Tongue (tissue), 3 donors: ENCODE measurements at places on chromosomes 4 and X. TPM values are rescaled to one million over a fixed set of nuclear protein-coding genes. Genes with fewer than 3 reads are reported as not detected.
A peak's percentile ranks its signal among the peaks of the same experiment; 100 is the strongest.

DNA sequence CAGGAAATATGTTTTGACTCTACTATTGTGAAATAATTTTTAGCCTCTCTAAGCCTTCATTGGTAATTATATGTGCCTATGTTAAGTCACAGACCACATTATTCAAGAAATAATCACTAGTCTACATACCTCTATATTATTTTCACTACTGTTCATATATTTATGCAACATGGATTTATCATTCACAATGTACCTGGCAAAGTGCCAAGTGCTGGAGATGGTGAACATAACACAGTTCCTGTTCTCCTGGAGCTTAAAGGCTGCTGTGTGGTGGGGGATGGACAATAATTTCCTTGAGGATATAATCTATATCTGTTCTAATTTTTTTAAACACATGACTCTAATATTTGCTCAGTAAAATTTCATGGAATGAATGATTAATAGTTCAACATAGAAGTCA lies 527.7 kb upstream of the CXorf51A start:
- DNase-seq: peak; percentile 0

GRCh38 chr4:123870216-123870876 lies 473.8 kb downstream of the SPRY1 start:
- no peak for DNase-seq

Gene CT47B1
- not detected for total RNA-seq

DNA sequence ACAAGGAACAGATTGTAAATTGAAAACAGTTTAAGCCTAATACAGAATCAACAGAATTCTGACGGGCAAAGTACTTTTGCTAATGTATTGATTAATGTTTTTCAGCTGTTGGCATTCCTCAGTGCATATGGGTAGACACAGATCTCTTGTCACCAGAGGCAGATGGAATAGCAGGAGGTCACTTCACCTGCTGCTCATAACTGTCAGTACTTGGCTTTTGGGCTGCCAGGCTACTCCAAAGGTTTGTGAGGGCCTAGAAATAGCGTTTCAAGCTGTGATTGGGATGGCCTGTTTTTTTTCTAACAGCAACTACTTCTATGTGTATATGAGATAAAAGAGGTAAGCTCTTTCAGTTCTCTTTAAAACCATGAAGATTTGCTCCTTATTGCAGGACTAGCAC lies 307.5 kb upstream of the ANXA10 start:
- peak; percentile 27 for DNase-seq

Gene SGCB
- total RNA-seq: 204 TPM

Gene BEND4
- 0.21 TPM for total RNA-seq

GRCh38 chr4:56640621-56641493 lies 40.2 kb downstream of the HOPX start:
- no peak for DNase-seq

Gene POU3F4
- total RNA-seq: not detected

DNA sequence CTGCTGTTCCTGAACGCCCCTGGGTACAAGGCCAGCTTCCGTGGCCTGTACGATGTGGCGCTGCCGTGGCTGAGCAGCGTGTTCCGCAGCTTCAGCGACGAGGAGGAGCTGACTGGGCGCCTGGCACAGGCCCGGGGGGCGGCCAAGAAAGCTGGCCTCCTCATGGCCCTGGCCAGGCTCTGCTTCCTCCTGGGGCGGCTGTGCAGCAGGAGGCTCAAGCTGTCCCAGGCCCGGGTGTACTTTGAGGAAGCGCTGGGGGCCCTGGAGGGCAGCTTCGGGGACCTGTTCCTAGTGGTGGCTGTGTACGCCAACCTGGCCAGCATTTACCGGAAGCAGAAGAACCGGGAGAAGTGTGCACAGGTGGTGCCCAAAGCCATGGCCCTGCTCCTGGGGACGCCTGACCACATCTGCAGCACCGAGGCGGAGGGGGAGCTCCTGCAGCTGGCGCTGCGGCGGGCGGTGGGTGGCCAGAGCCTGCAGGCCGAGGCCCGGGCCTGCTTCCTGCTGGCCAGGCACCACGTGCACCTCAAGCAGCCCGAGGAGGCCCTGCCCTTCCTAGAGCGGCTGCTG lies 28.2 kb downstream of the SH3TC1 start:
- DNase-seq: no peak

- DNase-seq: peak; percentile 59
Measured at GRCh38 chr4:105710678-105711077, 2.1 kb downstream of the GSTCD start.

Gene KCNE5
- 33.6 TPM for total RNA-seq

Gene GK
- 8.6 TPM for total RNA-seq

GRCh38 chr4:24010994-24011393 lies 121.1 kb upstream of the PPARGC1A start:
- DNase-seq: no peak

DNA sequence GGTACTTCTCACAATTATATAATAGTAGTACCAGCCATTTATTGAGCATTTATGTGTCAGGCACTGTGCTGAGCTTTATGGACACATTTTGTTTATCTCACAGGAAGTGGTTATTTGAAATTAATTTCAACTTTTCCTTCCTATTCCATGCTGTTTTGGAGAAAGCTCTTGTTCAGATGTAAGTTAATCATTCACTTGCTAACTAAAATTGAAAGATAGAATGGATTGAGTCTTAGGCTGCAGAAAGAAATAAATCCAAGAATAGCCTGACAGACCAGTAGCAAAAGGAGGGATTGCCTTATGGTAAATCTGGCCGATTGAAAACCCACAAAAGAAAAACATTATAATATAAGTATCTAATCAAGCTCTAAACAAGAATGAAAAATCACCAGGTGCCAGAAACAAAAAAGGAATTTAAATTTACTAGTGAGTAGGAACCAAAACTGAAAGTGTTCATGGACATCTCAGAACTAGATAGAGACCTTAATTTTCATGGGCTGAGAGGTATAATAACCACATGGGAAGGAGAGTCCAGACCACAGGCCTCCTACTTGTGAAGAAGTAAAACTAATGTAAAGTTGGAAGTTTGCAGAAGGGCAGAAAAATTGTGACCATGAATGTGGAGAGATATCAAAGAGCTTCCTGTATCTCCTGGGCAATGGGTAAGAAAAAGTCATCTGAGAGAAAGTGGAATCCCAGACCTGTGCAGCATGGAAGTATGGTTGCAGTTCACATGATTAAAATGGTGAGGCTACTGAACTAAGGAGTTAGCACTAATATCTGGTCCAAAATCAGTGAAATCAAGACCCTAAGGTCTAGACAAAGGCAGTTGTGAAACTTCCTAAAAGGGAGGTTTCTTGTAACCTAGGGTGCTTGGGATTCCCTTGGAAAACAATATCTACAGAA lies 38.0 kb downstream of the RADX start:
- no peak for DNase-seq

Gene IL1RAPL1
- 4.8 TPM for total RNA-seq

DNA sequence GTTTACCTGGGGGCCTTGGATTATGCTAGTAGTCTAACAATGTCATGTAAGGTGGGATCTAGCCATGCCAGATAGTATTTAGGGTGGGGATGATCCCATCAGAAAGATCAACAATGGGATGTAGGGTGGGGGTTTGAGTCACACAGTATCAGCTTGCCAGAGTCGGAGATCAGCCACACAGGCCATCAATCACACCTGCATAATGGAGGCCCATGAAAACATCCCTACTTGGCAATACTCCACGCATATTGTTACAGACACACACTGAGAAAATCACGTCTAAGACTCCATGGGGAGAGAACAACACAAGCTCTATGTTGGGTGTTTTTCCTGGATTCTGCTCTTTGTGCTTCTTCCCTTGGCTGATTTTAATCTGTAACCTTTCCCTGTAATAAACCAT lies 49.5 kb upstream of the SLC25A4 start:
- no peak for DNase-seq

- peak; percentile 56 for DNase-seq
Measured at GRCh38 chr4:10084651-10085358, 31.8 kb downstream of the WDR1 start.

- no peak for DNase-seq
Measured at GRCh38 chr4:25667931-25668557, 12.4 kb downstream of the SLC34A2 start.

Gene EGF
- total RNA-seq: 16.9 TPM

GRCh38 chr4:56531823-56532222 lies 26.2 kb downstream of the ARL9 start:
- DNase-seq: no peak

Gene CXCL1
- 2.1 TPM for total RNA-seq

DNA sequence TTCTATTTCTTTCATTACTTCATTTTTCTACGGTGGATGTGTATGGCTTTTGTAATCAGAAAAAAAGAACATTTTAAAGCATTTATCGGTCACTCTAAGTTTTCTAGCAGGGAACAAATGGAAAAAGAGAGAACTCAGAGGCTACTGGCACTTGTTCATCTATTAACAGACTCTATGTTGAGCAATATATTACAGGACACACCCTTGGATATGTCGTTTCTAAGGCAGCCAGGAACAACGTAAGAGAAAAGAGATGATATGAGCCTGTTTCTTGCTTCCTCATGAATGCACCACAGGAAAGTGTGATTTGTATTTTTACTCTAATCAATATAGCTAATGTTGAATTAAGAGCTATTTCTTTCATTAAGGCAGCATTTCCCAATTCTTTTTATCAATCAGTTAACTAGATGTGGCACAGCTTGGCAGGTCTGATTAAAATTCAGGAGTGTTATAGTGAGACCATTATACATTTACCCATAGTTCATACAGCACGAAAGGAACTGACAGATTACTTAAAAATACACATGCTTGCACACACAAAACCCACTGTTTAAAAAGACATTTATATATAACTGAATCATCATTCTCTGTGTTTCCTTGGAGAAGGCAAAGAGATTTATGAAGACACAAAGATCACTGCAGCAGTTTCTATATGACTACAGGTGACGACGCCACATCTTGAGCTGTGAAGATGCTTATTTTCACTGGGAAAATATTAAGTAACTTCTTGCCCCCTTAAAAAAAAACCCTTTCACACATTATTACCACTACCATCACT lies 13.0 kb downstream of the RAB9B start:
- DNase-seq: no peak

DNA sequence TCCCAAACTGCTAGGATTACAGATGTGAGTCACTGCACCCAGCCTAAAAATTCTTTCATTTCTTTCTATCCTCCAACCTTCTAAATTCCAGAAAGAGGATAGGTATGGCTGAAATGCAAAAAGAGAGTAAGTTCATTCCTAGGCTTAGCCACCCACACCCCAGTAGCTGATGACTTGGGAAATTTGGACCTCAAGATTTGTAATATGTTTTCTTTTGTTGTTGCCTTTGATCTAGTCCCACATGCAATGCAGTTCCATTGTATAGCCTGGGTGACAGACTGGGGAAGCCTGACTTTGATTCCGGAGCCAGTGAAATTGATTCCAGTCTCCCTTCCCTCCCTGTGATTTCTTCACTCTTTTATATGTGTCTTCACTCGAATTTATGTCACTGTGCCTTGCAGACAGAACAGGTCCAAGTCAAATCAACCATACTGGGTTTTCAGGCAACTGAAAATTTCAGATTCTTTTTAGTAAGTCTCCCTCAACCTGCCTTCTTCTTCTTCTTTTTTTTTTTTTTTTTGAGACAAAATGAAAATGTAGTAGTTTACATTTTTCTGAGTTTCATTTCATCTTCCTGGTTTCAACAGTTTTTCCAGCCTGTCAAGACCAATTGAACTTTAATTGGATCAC lies 176.2 kb upstream of the RBPJ start:
- no peak for DNase-seq

Gene MAGEE1
- 2.7 TPM for total RNA-seq

DNA sequence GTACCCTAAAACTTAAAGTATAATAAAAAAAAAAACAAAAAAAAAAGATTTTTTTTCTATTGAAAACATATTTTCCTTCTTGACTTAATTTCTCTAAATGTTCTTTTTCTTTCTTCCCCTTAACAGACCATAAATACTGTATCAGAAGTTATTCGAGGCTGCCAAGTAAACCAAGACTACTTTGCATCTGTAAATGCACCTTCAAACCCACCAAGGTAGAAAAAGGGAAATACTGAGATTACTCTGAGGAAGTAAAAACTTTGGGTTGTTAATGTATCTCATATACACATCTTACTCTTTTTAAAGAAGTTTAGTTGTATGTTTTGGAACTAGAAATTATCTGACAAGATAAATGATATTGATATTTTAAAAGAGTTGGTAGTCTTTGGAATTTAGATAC lies 65.6 kb downstream of the USO1 start:
- DNase-seq: no peak

DNA sequence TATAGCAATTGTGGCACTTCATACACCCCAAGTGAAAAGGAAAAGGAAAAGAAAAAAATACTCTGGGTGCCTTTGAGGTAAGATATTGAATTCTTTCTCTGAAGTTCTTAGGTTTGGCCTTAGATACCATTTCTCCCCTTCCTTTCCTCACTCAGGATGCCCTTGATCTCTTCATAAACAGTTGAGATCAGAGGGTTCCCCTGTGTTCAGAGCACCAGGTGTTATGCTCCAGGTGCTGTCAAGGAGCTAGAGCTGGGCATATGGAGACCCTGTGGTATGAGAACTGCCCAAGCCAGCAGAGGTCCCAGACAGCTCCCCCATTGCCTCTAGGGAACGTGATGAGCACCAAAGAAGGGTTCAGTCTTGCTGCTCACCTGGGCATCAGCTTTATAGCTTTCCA lies 17.1 kb upstream of the CD40LG start:
- no peak for DNase-seq

DNA sequence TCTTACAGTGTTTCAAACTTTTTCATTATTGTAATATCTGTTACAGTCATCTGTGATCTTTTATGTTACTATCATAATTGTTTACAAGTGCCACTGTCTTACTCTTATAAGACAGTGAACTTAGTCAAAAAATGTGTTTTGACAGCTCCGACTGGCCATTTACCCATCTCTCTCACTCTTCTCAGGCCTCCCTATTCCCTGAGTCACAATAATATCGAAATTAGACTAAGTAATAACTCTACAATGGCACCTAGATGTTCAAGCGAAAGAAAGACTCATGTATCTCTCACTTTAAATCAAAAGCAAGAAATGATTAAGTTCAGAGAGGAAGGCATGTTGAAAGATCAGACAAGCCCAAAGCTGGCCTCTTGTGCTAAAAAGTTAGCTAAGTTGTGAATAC lies 184.2 kb downstream of the CDS1 start:
- no peak for DNase-seq
